Cardiac fibroblast (primary cell): ENCODE measurements at places on chromosomes 5 and 9.
A peak's percentile ranks its signal among the peaks of the same experiment; 100 is the strongest.

DNA sequence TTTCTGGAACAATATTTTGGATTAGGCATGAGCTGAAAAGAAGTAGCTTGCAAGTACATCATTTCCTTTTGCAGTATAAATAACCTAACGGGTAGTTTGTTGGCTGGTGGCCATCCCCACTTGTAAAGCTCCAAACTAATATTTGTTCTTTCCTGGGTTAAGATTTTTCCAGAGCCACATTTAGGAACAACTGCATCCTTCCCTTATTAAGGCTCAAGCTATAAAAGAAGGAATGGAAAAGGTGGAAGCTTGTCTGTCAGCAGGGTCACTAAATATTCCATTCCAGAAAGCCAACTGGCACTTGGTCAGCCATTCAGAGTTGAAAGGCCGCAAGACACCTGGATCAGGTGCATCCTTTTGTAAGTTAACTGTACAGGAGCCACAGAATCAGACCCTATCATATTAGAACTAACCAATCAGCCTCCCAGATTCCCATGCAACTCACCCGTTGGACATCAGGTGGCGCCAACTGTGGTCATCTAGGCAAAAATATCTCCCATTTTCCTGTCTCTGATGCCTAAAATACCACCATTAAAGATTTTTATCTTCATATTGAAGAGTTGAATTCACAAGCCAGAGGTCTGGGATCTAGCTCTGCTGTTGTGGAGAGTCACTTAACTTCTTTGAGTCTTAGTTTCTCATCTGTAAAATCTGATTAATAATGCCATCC is 82.9 kb downstream of the PTCD2 start:
- DNase-seq: peak; percentile 31

DNA sequence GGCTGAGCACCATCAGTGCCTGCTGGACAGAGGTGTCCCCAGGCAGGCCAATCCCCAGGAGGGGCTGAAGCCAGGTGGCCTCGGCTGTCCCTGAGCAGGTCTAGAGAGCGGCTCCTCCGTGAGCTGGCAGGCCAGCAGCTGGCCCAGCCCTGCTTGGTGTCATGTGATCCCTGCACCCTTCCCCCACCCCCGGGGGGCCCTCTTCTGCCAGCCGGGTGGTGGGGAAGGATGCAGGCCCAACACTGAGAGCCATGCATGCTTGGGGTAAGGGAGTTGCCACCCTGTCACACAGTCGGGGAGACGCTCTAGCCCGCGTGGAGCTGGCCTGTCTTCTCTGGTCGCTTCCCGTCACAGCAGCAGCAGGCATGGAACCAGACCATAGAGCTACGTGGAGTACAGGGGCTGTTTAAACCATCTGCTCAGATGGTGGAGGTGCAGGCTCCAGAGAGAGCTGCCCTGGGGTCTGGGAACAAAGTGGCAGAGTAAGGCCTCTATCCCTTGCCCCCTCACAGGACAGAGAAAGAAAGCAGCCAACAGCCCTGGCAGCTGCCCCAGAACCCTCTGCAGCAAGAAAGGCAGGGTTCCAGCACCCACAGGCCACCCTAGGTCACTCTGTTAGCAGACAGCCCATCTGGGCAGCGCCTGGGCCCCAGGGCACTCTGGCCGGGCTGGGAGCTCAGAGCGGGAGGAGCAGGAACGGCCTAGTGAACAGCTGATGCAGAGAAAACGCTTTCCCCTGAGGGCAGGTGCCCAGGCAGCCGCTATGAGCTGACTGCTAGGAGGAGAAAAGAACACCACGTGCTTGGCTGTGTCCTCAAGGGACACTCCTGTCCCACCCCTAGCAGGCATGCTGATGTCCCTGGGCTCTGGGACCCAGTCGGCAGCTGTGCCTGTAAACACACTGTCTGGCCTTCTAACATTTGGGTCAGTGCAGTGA is 6.8 kb downstream of the RALGDS start:
- no peak for DNase-seq

DNA sequence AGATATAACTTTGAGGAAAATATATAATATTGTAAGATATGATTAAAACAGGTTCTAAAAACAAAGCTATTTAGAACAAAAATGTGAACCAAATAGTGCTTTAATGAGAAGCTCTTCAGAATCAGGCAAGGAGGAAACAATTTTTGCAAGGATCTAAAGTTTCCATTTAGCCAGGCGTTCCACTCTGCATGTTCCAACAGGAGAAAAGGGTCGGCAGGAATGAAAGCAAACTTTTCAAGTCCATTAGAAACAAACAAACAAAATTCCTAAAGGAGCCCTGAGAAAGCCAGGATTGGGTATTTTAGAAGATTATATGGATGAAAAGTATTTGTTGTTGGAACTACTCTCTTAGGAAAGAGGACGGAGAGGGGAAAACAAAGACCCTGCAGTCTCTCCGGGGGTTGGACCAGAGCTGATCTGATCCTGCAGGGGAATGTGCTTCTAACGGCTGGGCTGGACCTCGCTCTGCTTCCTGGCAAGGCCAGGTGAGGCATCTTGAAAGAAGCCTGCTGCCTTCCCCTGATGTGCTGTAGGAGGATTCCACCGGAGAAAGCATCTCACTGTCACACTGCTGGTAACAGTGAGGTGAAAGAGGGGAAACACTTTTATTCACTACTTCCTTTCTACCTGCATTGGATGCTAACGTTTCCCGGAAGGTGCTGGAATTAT is 94.6 kb downstream of the PRRT1B start:
- no peak for DNase-seq

DNA sequence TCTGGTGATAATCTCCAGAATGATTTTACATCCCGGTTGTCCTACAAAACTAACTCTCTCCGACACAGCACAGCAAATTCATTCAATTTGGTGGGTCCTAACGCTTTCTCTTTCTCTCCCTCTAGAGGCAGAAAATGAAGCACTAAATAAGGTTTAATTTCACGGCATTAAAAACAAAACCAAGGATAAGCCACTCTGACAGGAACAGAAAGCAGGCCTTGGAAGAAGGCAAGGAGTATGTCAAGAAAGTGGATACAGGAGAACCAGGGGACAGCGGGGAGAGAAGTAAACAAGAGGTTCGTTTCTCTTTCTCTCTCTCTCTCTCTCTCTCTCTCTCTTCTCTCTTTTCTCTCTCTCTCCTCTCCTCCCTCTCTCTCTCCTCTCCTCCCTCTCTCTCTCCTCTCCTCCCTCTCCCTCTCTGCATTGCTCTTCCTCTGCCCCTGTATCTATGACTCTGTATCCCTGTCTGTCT is 49.8 kb downstream of the EBF1 start:
- DNase-seq: peak; percentile 81

- no peak for DNase-seq
Observed at GRCh38 chr9:129472651-129473102, 148.2 kb downstream of the C9orf50 start.

DNA sequence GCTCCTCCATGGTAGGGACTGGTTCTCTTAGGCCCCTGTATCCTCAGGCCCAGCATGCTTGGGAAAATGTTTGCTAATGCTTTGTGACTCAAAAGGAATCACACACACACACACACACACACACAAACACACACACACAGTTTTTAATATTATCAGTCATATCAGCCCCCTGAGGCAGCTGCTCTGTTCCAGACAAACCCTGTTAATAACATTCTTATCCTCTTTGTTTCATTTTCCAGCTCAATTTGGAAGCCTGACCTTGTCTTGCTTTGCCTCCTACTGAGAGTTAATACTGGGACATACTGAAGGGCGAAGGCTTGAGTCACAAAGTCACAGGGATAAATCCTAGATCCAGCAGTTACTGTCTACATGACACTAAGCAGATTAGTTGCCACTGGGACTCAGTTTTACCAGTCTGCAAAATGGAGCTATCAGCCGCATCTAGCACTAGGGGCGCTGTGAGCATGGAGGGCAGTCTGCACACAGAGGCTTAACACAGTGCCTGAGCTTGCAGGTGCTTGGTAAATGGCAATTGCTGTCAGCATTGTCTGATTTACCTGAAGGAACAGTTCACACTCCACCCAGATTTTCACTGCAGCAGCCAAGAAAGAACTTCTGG is 37.1 kb upstream of the KCNMB1 start:
- no peak for DNase-seq

DNA sequence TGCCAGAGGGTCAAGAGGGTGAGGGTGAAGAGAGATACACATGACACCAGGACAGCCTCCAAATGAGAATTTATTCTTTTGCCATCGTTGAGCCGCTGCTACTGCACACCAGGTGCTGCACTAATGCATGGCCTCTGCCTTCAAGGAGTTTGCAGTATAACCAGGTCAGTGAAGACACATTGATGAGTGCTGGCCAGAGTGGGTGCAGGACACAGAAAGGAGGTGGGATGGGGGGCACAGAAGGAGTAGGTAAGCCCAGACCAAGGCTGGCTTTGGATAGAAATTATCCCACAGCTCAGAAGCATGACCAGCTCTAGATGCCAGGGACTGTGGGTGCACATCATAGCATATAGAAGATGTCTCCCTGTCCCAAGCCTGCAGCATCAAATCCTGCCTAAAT is 38.0 kb downstream of the FOXI1 start:
- no peak for DNase-seq

GRCh38 chr9:93111001-93111370 is 15.0 kb downstream of the CARD19 start:
- DNase-seq: no peak

- peak; percentile 80 for DNase-seq
Observed at GRCh38 chr5:15499528-15500324, at the start of gene FBXL7. FBXL7 (plus strand) TSS chr5:15500180.

GRCh38 chr5:24388448-24388847 is 256.3 kb downstream of the CDH10 start:
- no peak for DNase-seq

DNA sequence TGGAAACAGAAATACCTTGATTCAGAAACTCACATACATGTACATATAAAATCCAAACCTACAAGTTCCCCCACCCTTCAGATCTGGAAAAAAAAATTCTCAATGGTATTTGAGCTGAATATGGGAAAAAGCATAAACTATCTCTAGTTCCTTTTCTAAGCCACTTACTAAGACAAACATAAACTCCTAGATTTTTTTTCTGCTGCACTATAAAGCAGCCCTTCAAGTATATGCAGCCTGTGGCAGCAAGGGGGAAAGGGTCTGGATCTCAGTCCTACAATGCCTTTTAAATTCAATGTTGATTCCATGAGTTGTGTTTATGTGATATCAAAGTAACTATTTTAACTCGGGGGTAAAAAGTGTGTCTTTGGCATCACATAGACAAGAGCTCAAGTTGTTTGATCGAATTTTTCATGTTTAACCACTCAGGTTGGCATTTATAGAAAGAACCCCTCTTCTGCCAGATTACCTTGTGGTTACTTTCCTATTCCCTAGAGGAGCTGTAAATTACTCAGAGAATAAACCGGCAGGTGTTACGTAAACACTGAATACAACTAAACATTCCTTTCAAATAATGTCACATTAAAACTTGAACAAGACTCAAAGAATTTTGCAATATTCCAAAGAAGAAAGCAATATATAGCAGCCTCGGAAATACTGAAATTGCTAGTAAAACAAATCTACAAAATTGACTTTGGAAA is 91.8 kb upstream of the FER start:
- DNase-seq: peak; percentile 91

GRCh38 chr5:35799753-35800152 is 56.9 kb upstream of the IL7R start:
- no peak for DNase-seq

- peak; percentile 38 for DNase-seq
Observed at GRCh38 chr9:18520416-18521047, 46.6 kb downstream of the ADAMTSL1 start.

GRCh38 chr5:17788351-17788750 is 154.1 kb downstream of the TAF11L14 start:
- no peak for DNase-seq

DNA sequence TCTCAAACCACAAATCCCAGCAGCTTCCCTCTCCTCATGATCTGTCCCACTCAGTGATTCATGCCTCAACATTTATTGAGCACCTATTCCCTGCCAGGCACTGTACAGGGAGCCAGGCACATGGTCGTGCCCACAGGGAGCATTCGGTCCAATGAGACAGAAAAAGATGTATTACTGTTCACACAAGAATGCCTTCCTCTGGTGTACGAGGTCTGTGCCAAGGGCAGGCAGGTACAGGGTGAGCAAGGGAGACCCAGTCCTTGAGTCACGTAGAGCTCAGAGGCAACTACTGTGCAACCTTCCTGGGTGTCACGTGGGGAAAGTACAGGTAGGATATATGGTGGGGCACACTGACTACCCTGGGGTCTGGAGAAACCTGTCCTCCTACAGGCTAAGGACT is 4.6 kb downstream of the CNTFR start:
- no peak for DNase-seq

GRCh38 chr5:179526978-179527377 is 23.4 kb upstream of the RUFY1 start:
- DNase-seq: no peak

GRCh38 chr5:76470976-76471375 is 67.9 kb downstream of the IQGAP2 start:
- DNase-seq: no peak

- DNase-seq: no peak
Observed at GRCh38 chr9:38622288-38622674, 1.9 kb upstream of the ANKRD18A start.

- no peak for DNase-seq
Observed at GRCh38 chr5:32834251-32834650, 123.1 kb downstream of the NPR3 start.

DNA sequence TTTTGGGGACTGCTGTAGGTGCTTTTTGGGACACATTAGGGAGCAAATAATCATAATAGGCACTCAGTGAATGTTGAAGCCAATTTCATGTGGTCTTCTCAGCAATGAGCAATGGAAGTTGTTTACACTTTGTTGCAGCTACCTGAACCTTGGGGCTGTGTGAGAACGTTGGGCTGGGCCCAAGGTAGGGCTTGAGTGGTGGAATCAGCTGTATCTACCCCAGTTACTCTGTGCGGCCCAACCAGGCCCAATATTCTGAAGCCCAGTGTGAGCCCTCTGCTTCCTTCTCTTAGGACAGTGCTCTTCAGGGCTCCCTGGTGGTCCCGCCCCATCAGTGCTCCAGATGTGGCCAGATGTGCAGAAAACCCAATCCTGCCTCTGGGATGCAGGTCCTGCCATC is 38.4 kb downstream of the MAST4 start:
- no peak for DNase-seq

DNA sequence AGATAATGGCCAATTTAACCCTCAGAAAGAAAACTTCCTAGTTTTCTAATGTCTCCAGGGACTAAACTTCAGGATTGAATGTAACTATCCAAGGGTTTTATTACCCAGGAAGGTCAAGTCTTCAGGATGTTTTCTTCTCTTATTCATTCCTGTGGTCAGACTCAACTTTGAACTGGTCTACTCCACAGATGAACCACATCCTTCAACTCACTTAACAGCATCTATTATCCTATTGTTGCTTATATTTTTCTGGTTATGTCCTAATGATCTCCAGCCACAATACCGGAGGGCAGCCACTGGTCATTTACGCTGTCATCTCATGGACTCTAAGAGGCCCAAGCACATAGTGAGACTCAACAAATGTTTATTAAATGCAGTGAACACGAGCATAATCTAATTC is 47.2 kb upstream of the LIFR start:
- peak; percentile 41 for DNase-seq
